Stimulated activated CD4-positive, alpha-beta T cell treated with anti-CD3 and anti-CD28 coated beads, Interleukin-12 subunit alpha, Interleukin-12 subunit beta, amount 100 ng/mL, for 48 hours (primary cell): ENCODE measurements at places on chromosomes 13 and 19.
A peak's percentile ranks its signal among the peaks of the same experiment; 100 is the strongest.

GRCh38 chr13:109344552-109345157 is 441.7 kb downstream of the IRS2 start:
- DNase-seq, result no peak

GRCh38 chr13:106348075-106348840 is 187.2 kb downstream of the EFNB2 start:
- DNase-seq, result no peak

GRCh38 chr19:17296976-17297375 is 6.2 kb downstream of the ABHD8 start:
- no peak for DNase-seq

GRCh38 chr19:52217576-52217975 is 27.7 kb downstream of the PPP2R1A start:
- DNase-seq, result no peak

GRCh38 chr13:44573790-44574465 is 2.2 kb downstream of the TSC22D1 start:
- no peak for DNase-seq

DNA sequence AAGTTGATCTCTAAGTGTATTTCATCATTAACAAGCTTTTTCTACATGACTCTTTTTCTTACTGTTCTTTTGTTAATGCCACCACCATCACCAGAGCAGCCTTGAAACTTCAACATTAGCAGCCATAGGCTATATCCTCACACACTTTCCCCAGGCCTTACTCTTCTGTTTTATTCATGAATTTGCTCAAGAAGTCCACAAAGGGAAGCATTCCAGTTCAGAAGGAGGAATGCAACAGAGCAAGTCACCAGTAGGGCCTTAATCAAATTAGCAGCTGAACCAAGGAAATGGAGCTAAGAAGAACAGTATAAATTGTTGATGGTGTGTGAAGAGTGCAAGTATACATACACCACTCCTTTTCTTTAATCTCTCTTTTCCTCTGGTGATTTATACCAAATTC is 223.1 kb downstream of the NBEA start:
- DNase-seq, result no peak

DNA sequence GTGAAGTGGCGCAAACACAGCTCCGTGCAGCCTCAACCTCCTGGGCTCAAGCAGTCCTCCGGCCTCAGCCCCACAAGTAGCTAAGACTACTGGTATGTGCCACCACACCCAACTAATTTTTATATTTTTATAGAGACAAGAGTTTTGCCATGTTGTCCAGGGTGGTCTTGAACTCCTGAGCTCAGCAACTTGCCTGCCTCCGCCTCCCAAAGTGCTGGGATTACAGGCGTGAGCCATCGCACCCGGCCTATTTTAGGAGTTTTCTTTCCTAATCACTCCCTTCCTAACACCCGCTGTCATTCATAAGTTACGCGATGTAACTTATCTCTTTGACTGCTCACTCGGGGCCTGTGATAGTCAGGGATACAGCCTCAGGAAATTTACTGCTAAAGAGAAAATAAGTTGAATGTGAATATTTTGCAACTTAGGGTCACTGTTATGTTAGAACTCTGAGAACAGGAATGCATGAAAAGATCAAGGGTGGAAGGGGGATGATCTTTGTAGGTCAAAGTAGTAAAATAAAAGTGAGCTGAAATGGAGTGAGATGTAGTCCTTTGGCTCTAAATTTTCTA is 140.3 kb downstream of the DCT start:
- DNase-seq, result no peak

GRCh38 chr19:46288896-46289588 is 7.8 kb upstream of the HIF3A start:
- no peak for DNase-seq

DNA sequence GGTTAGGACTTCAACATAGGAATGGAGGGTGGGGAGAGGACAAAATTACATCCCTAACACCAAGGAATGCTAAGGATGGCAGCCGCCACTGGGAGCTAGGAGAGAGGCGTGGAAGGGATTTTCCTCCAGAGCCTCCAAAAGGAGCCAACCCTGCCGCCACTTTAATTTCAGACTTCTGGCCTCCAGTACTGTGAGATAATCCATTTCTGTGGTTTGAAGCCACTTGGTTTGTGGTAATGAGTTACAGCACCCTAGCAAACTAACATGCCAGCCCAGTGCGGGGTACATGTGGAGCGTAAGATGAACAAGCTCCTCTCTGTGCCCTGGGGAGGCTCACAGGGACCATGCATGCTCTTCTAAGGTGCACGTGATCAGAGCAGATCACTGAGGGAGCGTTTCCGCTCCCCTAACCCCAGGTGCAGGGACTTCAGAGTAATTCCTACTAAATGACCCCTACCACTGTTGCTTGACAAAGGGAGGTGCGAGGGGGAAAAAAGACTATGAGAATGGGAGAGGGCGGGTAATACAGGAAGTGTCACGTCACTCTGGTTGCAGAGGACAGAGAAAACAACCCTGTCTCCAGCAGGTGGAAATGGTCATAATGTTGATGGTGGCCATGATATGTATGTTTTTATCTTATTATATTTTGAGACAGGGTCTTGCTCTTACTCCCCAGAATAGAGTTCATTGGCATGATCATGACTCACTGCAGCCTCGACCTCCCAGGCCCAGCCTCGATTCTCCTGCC is 12.0 kb downstream of the FPR1 start:
- no peak for DNase-seq

DNA sequence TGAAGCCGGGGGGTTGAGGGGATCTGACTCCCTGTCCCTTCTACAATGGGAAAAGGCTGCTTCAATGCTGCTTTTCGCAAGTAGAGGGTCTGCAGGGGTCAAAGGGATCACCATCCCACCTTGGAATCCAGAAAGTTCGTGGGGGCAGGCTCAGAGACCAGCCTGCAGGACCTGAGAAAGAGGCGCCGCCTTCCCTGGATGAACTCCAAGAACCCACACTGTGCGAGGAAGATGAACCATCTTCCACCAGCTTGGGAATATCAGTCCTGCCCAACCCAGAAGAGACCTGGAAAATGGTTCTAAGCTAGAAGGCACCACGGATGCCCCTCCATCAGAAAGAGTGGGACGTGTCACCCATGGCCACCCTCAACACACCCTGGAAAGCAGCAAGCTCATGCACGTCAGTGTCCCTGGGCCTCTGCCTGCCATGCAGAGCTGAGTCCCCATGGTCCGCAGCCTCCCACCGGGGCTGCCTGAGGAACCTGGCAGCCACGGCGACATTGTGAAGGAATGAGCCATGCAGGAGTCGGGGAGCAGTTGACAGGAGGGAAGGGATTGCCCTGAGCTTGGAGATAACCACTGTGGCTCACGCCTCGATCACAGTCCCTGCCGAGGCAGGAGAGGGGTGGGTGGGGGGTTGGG is 14.6 kb downstream of the RAB3D start:
- no peak for DNase-seq

DNA sequence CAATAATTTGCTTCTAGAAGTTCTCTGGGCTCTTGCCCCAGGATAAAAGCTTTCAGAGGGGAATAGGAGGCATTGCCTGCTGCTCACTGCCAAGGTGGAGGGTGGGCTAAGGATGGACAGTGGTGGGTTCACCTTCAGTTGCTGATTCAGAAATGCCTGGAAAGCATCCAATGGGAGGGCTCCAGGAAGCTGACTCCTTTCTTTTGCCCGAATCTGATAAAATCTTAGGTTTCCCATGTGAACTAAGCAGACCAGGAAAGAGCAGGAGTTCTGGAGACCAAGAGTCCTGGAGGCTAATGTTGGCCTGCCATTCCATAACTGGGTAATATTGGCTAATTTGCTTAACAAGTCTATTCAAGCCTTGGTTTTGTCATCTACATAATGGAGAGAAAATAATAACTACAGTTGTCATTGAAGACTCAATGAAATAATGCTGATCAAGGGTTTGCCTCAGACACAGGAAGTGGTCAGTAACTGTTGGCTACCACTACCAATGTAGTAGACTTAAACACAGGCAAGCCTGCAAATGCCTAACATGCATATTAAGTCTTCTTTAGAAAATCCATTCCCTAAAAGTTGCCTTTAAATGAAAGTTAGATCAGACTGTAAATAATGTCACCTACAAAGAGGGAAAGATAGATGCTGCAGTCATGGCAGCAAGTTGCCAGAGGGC is 528.4 kb upstream of the NBEA start:
- no peak for DNase-seq

- no peak for DNase-seq
These were observed at the start of gene MISP3 for GRCh38 chr19:14072535-14073260. Gene MISP3 (plus strand): TSS chr19:14072786. CDS start chr19:14073310, 524 bp downstream.

GRCh38 chr13:84994582-84994981 is 804.6 kb downstream of the SLITRK6 start:
- no peak for DNase-seq

DNA sequence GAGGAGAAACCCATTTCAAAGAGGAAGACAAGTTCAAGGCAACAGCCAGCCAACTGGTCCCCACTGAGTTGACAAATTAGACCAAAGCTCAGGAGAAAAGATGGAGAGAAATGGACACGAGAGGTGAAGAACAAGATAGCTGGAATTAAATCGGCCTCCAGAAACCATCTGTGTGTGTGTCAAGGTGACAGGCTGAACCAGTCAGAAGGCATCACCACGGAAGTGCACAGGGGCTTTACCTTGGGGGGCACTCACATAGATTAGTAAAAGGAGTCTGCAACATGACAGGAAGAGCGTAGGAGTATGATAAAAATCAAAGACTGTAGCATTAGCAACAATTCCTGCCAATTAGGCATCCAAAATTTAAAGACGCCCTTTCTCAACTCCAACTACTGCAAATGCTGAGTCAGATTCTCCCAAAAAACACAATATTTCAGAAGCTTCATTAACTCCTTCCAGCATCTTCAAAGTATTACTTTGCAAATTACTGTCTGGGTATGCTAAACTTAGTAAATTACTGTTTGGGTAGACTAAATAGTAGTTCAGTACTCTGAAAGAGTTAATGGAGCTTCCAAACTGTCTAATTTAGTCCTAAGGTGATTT is 66.2 kb downstream of the FOXO1 start:
- DNase-seq, result no peak

DNA sequence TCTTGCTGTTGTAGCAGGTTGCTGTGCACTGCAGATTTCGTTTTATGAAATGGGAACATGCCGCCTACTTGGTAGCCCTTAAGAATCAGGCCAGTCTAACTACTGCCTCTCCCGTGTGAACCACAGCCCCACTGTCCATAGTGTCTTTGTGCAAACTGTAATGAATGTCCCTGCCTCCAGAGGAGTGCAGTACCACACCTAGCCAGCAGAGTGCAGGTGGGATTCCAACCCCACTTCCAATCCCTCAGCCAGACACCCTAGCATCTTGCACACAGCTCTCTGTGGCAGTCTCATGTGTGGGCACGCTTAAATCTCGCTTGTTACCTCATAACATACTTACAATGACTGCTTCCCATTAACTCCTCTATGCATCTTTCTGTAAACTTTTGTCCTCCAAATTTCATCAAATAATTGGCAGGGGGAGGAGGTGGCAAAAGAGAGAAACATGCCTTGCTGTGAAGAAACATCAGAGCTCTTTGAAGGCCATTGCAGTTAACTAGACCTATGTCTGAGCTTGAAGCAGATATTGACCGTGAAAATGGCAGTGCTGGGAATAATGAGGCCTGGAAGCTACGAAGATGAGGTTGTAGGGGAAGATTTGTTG is 47.2 kb downstream of the ZAR1L start:
- peak; percentile 36 for DNase-seq

DNA sequence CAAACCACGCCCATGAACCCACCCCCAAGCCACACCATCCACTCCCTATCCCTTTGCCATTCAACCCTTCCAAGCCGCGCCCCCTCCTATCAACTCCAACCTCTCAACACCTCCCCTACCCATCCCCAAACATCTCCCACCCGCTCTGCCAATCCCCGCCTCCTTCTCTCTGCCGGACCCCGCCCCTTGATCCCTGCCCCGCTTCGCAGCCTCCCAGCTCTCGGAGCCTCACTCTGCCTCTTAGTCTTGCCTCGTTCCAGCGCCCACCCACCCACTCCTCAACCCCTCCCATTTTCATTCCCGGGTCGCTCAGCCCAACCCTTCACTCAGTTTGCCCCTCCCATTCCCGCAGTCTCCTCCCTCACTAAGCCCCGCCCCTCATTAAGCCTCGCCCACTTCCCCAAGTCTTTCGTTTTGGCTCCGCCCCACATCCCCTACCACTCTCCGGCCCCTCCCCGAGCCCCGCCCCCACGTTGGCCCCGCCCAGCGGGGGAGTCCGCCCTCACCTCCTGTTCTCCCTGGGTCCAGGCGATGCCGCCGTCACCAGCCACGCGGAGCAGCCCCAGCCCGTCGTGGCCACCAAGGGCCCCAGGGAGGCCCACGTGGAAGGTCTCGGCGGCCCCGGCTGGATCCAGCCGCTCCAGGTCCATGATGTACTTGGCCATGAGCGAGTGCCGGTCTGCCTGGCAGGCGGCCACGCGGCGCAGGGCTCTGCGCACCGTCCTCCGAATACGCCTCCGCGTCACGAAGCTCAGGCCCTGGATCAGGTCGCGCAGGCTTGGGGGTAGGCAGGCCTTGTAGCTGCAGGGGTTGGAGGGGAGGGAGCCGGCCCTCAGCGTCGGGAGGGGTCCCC is 5.7 kb downstream of the JAK3 start:
- DNase-seq, result peak; percentile 84

DNA sequence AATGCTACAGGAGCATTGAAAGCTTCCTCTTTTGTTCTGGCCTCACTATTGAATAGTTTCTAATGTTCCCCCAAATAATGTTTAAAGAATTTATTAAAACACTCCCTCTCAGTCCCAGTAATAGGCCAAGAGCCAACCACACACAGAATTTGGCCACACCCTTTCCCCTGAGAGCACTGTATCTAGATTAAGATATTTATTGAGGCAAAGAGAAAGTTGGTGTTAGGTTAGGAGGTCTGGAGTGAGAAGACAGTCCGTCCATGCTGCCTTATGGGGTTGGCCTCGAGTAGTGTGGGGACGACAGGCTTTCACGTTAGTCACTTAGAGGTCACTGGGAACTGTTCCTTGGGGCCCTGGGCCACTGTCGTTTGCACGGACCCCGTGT is 122.9 kb upstream of the RNF113B start:
- DNase-seq, result no peak

GRCh38 chr13:50069261-50069660 is 54.0 kb downstream of the KCNRG start:
- DNase-seq, result no peak

GRCh38 chr19:45900738-45901431 is 1.5 kb downstream of the MYPOP start:
- DNase-seq, result no peak

DNA sequence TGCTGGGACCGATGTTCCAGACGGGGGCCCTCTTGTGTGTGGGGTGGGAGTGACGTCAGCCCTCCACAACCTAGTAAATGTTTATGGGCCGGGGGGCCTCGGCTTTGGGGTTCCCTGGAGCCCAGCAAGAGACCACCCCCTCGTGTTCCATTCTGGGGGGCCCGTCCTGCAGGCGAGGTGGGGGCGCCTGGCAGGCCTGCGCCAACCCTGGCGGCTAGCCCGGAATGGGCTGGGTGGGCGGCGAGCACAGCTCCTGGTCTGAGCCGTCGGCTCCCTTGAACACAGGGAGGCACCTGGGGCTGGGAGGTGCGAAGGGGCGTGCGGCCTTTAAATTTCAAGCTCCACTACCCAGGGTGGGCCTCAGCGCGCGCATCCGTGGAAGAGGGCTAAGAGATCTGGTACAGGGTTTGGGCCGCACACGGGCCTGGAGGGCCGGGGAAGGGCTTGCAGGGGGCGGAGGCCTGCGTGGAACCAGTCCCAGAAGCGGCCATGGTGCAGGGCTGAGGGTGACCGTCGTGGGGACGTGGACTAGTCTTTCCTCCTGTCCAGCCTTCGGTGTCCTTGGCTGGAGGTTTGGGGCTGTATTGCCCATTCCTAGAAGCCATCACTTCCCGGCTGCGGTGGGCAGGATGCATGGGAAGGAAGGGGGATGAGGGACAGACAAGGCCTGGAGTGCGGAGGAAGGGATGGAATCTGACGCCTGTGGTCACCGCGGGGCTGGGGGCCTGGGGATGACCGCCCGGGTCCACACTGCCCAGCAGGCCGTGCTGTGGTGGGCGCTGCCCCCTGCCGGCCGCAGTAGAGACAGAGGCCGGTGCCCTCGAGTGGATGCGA is 11.4 kb downstream of the NDUFA11 start:
- no peak for DNase-seq
